AG08395 (cell line): ENCODE measurements at places on chromosomes 7 and 10.

- no peak for DNase-seq
Observed at GRCh38 chr10:47443145-47443544, 40.8 kb downstream of the ANXA8 start.

DNA sequence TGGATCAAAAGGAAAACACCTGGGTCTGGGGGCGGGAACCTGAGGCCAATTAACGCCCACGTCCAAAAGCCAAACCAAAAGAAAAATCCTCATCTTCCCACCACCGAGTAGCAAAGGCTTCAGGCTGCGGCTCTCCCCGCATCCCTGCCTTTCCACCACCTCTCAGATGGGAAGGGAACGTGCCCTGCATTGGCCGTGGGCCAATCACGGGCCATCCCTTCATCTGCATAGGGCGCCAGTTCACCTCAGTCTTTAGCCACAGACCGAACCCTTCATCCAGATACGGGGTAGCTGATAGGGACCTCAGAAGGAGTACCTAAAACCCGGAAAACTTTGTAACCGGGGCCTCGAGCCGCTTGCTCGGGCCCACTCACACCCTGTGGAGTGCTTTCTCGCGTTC, 626 bp downstream of the PRPF18 start:
- DNase-seq, result no peak

DNA sequence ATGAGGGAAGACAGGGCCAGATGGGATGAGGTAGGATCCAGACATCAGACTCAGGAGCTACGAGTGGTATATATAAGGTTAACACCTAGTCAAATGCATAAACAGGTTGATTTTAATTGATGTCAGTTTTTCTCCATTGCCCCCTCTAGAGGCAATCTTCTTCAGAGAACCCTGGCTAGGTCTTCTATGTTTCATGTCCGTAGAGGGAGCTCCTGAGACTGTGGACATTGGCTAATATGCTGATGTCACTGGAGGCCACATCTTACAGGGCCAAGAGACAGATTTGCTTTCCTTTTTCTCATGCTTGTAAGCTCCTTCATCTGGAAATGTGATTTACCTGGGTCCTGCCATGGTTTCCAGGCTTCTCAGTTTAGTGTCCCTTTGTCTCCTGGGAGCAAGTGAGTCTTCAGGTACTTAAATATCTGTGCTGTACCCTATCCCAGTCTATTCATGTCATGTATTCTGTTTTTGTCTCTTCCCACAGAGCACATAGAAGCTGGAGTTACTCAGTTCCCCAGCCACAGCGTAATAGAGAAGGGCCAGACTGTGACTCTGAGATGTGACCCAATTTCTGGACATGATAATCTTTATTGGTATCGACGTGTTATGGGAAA, 161.6 kb upstream of the PRSS1 start:
- peak; percentile 88 for DNase-seq

DNA sequence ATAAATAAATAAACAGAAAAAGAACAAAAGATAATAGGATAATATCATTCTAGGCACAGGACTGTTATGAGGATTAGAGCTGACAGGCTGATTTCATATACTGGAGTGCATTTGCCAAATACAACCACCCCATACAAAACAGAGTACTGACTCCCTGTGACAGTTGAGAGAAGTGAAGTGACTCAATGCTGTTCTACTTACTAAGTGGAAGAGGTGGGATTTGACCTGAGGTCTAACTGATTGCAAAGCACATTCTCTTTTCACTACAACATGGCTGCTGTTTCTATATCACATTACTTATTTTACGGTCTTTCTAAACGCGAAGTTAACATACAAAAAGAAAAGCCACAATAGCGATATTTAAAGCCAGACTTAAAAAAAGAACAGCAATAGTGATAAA, 51.4 kb downstream of the ITGB1 start:
- DNase-seq, result no peak

GRCh38 chr10:69484736-69485135, 33.5 kb downstream of the TSPAN15 start:
- no peak for DNase-seq

GRCh38 chr7:77306231-77307067, 106.8 kb upstream of the FGL2 start:
- DNase-seq, result no peak

DNA sequence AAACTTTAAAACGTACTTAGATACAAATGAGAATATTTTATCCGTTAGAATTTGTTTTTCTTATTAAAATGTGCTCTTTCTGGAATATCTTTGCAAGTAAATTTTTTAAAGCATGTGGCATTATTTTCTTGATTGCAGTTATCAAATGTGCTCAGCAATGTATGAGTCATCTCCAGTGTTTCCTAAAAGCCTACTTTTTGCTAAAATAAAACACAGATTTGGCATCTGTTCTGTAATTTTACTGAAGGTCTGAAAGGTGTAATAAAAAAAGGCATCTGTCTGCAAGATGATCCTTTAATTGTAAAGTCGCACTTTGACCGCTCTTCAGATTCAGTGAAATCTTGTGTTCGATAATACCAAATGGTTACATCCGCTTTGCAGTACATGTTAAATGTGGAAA, 3.4 kb downstream of the GNAT3 start:
- DNase-seq, result no peak

GRCh38 chr10:110546499-110547110, 20.9 kb upstream of the SMC3 start:
- DNase-seq, result no peak

DNA sequence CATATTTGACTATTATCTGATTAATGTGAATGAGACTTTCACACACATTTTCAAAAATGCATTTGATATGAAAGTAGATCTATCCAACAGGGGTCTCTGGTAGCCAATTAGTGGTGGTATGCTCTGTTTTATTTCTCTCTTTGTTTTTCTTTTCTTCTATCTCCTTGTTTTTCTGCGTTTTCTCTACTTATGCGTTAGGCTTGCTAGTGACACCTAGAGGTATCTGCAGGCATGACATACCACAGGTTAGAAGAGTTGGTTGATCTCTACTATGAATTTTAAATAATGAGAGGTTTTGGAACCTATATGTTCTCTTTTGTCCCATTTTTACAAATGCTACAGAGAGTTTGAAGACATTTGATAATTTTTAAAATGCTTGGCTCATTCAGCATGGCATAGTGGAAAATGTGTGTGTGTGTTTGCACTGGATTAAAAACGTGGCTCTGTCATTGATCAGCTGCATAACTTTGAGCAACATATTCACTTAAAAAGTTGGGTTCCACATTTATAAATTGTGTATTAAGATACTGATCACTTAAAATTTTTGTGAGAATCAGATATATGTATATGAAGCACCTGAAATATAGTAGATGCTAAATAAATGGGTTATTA, 28.1 kb upstream of the PLXDC2 start:
- DNase-seq, result peak; percentile 41

DNA sequence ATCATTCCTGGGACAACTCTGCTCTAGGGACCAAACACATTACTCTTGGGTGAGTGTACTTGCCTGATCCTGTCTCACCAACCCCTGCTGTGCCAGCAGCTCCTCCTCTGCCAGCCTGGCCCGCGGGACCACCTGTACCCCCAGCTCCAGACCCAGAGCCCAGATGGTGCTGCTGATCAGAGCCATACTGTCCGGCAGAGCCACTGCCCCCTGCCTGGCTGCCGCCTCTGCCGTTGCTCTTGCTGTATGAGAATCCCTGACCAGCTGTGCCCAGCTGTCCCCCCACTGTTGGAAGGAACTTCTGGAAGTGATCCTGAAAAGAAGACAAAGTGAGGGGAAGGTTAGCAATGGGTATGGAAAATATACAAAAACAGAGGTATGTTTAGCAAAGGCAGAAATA, 6.9 kb downstream of the MYOZ1 start:
- DNase-seq, result no peak

GRCh38 chr10:86390337-86391120, 23.9 kb upstream of the GRID1 start:
- no peak for DNase-seq

DNA sequence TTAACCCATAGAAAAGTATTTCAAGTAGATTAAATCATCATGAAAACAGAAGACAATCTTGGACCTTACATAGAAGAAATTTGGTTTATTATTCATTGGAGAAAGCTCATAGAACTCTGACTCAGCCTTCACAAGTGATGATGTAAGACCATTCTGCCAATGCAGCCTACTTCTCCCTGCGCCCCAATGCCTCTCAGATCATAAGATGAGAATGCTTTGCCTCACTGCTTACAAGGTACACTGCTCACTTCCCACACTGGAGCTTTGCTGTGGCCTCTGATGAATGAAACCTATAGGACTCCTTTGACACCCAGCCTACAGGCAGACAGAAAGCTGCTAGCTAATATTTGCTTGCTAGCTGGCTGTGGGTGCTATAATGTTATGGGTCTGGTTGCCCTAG, 569.4 kb upstream of the STEAP1 start:
- DNase-seq, result no peak

DNA sequence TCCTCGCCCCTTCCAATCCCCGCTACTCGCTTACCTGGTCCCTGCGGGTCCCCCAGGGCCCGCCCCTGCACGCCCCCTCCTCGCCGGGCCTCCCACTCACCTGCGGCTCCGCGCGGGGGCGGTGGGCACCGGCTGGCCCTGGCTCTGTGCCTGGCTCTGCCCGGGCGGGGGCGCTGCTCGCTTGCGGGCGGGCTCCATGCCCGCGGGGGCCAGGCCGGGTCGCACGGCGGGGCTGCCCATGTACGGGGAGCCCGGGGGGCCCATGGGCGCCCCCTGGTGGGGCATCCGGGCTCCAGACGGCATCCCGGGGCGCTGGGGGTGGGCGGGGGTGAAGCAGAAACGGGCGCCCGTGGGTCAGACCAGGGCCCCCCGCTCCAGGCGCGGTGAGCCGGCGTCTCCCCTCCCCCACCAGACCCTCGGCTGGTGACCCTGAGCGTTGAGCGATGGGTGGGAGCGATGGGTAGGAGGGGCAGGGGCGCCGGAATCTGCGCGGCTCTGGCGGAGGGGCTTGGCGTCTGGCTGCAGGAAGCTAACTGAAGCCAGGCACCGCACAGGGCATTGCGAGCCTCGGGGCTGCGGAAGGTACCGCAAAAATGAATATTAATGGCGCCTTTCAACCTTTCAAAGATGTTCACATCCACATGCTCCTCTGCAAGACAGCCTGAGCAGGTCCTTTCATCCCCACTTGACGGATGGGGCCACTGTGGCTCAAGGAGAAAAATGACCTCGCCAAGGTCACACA, 3.0 kb downstream of the SMARCD3 start:
- peak; percentile 71 for DNase-seq

GRCh38 chr7:142158736-142159496, 47.4 kb downstream of the MGAM2 start:
- no peak for DNase-seq

DNA sequence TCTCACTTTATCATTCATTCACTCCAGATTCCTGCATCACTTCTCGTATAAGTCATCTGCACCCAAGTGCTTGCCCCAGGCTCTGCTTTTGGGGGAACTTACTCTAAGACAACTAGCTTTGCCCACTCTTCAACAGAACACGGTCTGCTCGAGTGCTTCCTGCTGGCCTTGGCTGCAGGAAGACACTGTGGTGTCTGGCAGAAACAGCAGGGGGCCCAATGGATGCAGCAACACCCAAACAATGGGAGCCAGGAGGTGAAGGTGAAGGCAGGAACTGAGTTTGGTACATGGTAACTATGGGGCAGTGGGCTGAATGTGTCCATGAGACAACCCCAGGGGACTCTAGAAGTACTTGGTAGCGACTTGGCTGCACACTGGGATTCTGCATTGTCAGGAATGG, 344.0 kb downstream of the REEP3 start:
- no peak for DNase-seq

DNA sequence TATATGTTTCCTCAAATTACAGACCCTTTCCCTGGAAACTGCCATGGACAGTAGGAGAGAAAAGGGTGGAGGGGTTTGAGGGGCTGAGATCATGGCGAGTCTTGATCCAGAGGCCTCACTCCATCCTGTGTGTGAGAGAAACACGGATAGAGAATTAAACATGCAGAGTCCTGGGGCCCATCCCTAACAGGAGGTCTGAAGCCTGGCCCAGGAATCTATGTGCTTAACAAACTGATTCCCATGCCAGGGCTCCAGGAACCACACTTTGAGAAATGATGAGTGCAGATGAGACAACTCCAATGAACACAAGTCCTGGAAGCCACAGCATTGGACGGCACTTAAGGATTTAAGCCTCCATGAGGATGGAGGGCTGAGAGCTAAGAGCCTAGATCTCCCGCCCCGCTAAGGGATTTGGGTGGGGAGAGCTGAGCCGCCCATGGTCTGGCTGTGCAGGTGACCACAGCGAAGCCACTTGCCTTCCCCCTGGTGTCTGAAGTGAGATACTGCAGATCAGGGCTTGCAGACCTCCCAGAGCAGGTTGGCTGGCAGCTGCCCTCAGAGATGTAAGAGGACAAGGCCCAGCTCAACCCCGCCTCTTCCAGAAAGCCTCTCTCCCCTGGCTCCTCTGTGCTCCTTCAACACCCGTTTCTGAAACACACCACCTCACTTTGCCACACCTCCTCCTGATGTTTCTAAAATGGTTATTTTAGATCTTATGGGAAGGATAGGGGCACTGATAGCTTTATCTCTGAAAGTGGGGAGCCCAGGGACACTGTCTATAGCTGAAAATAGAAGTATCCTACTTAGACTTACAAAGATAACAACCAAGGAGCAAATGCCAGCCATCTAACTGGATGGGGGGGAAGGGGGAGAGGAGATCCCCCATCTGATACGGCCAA, 24.8 kb upstream of the EIF5AL1 start:
- DNase-seq, result peak; percentile 57

GRCh38 chr10:71517298-71518169, 120.8 kb downstream of the CDH23 start:
- no peak for DNase-seq

- no peak for DNase-seq
Observed at GRCh38 chr10:66586073-66586472, 339.8 kb upstream of the LRRTM3 start.

DNA sequence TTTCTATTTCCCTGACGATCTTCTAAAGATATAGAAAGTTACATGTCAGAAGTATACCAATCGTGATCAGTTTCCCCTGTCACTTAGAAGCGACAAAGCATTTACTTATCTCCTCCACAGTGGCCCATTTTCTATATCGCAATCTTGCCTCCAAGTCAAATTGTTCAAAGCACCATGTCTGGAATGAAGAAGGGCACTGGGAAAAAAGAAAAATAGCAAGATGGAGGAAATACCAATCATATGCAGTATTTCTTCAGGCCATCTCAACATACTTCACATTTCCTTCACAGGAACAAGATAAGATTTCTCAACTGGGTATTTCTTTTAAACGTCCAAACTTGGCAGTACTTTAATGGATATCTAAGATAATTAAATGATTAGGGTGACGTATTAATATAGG, 63.3 kb upstream of the IL6 start:
- no peak for DNase-seq

GRCh38 chr10:43806831-43807640, 158.4 kb upstream of the ZNF32 start:
- DNase-seq, result no peak

- DNase-seq, result no peak
Observed at GRCh38 chr7:17619196-17619818, 320.9 kb downstream of the AHR start.

DNA sequence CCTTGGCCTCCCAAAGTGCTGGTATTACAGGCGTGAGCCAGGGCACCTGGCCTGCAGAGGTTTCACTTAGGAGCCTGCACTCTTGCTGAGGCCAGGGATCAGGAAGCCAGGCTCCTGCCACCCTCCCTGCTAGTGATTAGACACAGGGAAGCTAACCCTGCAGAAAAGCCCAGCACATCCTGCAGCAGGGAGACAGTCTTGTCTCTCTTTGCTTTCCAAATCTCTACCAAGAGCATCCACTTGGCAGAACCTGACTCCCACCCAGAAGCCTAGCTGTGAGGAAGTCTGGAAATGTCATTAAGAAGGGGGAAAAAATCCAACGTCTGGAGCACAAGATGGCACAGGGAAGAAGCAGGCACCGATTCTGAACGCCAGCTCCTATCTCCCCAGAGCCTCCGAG, 8.0 kb upstream of the FAM171A1 start:
- no peak for DNase-seq
